GM12864 (cell line): ENCODE measurements at places on chromosomes 5 and 9.

DNA sequence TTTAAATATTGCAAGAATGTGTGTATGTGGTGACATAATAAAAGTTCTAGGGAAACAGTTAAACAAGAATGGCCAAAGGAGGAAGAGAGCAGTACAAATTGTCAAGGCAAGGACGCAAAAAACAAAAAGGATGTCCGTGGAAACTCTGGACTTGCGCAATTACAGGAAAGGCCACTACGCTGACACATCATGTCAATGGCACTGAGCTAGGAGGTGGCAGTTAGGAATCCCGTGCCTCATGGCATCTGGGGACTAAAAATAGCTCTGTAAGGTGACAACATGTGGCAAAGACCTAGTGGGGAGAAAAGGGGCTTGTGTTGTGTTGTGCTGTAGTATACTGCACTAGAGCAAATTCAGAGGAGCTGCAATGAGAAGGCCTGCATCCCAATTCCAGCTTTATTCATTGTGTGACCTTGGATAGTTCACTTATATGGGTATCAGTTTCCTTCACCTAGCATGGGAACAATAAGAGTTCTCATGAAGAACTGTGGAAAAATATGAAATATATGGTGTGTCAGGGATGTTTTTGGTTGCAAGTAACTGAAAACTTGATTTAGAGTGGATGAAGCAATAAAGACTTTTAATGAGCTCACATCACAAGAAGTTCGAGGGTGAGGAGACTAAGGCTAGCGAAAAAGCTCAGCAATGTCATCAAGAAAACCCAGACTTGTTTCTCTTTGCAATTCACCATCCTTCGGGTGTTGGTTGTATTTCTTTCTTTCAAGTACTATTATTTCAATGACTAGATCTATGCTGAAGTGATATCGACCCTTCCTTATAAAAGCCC, 124.1 kb upstream of the STC2 start:
- no peak for DNase-seq

DNA sequence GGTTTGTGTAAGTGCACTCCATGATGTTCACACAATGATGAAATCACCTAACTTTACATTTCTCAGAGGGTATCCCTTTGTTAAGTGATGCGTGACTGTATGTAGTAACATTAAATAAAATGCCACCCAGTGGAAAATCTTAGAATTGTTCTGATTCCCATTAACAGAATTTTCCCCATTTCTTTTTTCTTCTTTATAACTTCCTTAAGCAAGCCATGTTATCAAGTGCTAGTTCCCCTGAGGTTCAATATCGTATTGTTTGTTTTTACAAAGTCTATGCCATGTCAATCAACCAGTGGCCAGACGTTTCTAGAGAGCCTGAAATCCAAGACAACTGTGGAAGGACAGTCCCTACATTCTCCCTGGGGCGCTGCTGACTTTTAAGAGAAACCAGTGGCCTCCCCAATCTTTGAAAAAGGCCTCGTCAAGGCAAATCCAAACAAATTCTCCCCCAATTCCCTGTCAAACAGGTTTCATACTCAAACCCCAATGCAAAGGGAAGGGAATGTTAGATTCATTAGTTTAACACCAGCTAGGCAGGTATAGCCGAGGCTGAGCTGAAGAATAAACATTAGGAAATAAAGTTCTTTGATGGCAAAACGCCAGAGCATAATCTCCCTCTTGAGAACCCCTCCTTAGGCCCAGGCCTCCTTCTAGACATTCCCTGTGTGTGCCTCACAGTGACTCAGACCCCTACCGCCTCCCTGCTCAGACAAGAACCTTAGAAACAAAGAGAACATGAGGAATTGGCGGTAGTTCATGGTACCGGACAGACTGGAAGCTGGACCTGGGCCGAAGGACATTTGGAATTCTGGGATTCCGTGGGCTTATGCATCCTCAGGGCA, 198.7 kb downstream of the GNA14 start:
- DNase-seq, result no peak

GRCh38 chr9:108094676-108094993, 605.1 kb upstream of the KLF4 start:
- no peak for DNase-seq

DNA sequence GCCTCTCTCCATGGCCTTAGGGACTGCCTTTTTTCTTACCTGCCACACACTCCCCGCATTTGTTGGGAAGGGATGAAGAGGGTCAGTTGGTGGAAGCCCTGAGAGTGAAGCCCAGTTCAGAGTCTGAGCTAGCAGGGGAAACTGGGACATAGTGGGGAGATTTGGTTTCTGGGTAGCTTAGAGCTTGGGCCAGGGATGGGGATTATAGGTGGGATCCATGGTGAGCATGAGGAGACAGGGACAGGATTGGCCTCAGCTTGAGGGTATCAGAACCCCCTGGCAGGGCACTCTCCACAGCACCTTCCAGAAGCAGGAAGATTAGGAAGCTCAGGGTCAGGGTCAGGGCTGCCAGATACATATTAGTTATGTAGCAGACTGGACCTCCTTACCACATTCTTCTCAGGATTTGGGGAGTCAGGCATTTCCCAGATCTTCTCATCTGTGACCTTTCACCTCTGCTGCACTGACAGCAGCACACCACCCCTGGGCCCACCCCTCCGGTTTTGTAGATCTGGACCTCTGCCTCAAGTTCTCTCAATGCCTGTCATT, 17.9 kb downstream of the OR13J1 start:
- DNase-seq, result no peak

- DNase-seq, result no peak
Observed at GRCh38 chr9:4318741-4319140, 18.9 kb upstream of the GLIS3 start.

DNA sequence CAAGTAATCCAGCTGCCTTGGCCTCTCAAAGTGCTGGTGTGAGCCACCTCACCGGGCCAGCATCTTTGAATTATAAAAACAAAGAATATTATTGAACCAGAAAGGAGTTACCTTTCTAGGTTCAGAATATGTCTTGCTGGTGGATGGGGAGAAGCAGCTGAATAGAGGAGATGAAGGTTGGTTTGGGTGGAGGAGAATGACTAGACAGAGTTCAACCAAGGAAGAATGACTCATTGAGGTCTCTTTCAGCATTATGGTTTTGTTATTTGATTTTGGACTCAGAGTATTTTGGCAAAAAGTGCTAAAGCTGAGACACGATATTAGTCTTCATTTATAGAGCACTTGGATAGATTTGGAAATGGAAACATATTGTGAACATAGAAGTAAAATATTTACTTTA, 75.2 kb upstream of the MPDZ start:
- no peak for DNase-seq

- no peak for DNase-seq
Observed at GRCh38 chr9:129810116-129810515, 7.1 kb downstream of the TOR1B start.

DNA sequence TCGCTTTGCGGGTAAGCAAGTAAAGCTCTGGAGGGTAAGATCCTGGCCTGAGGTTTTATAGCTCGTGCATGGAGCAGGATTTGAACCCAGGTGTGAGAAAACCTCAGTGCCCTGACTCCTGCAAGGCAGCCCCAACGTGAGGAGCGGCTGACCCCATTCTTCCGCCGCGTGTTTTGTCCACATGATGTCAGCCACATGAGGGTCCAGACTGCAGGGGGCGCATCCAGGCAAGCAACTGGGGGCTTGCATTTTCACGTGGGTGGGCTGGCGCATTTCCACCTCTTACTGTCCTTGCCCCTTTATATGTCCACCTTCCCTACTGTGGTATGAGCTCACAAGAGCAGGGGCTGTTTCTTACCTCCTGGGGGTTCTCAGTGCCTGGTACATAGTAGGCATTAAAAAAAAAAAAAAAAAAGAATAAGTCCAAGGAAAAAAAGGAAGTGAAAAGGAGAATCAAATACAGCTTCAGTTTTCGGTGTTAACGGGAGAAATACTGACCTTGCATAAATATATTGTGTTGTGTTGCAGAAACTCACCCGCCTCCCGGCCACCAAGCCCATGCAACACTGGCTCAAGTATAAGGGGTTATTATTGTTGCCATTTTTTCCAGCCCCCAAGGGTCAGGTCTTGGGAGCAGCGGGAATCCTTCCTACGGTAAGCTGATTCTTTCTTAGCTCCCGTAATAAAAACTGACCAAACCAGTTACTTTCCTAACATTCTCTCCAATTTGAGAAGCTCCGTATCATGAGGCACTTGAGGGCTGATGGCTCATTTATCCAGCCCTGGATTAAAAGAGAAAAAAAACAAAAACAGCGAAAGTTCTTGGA, 15.0 kb downstream of the TLX3 start:
- DNase-seq, result no peak

- no peak for DNase-seq
Observed at GRCh38 chr5:19734776-19735175, 253.2 kb downstream of the CDH18 start.

GRCh38 chr9:116572095-116572748, 114.9 kb upstream of the TRIM32 start:
- DNase-seq, result peak; percentile 3

- no peak for DNase-seq
Observed at GRCh38 chr5:84425365-84425881, 40.7 kb upstream of the EDIL3 start.

DNA sequence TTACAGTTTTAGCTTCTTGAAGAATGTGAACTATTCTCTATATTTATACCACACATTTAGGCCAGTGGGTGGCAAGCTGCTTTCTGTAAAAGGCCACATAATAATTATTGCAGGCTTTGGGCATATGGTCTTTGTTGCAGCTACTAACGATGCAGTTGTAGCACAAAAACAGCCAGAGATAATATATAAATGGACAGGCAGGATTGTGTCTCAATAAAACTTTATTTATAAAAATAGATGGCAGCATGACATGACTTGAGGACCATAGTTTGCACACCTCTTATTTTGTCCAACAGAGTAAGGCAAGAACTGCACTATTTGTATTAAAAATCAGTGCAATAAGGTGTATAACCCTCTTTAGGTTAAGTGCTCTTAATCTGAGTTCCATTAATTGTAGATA, 415.0 kb downstream of the ANXA1 start:
- DNase-seq, result no peak

DNA sequence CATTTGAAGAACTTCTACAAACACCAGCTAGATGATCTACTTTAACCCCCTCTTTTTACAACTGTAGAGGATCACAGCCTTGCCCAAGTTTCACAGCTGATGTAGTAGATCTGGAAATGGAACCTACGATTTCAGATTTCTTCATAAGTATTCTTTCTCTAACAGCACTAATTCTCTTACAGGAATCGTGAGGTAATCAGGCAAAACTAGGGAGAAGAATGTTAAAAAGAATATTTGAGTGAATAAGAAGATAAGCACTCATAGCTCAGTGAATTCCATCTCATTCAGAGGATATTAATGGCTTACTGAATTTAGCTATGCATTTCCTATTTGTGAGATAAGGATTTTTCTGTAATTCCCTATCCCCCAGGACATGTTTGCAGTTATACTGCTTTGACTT, 42.1 kb downstream of the NADK2 start:
- no peak for DNase-seq

DNA sequence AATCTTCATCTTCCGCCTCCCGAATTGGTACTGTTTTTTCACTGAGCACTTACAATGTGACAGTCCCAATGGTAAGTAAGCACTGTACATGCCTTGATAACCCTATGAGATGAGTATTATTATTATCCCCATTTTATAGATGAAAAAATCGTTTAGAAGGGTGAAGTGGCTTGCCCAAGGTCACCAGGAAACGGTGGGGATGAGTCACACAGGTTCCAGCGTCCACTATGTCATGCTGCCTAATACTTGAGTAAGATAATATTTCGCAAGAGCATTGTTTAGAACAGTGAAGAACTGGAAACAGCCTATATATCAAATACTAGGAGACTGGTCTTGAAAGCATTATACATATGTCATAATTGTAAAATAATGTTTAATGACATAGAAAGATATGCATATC, 12.9 kb downstream of the HAND1 start:
- no peak for DNase-seq

- DNase-seq, result no peak
Observed at GRCh38 chr9:4299005-4299795, 668 bp downstream of the GLIS3 start.

GRCh38 chr5:68547056-68547455, 331.5 kb downstream of the PIK3R1 start:
- no peak for DNase-seq

- no peak for DNase-seq
Observed at GRCh38 chr9:133184971-133185370, 21.3 kb upstream of the GBGT1 start.

- no peak for DNase-seq
Observed at GRCh38 chr5:31385774-31386537, 145.9 kb downstream of the DROSHA start.
